Fibroblast of upper back skin (primary cell): ENCODE measurements at places on chromosomes 5 and 9.

- DNase-seq, result no peak
Measured at GRCh38 chr5:144864118-144864517, 693.4 kb downstream of the KCTD16 start.

DNA sequence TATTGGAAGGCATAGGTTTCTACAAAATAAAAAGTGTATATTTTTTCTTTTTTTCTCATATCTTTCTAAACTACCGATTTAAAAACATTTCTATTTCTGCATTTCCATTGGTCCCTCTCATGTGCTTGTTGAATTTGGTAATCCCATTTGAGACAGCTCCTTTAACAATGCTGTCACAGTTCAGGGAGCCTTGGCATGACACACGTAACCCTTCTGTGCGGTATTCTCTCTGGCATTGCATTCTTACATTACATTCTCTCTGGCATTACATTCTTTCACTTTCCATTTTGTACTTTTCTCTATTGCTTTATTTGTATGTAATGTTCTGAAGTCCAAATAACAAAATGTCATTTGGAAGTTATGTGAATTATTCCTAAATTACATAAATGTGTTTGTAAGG is 150.7 kb upstream of the RASGRF2 start:
- no peak for DNase-seq

GRCh38 chr5:72161951-72162350 is 54.7 kb downstream of the MAP1B start:
- DNase-seq, result no peak

DNA sequence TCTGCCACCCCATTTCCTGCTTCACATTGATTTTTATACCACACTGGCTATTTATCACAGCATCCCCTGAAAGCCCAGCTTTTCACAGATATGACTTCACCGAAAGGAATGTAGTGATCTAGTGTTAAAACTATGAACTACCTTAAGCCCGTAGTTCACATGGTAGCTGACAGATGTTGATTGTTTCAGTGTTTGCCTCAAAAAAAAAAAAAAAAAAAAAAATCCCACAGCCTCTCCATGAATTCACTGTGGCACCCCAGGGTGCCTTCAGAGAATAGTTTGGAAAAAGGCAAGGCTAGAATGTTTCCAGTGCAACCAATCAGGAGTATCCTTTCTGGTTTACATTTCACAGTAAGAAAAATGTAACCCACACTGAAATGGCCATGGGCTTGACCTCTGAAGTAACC is 37.1 kb downstream of the GLIS3 start:
- peak; percentile 90 for DNase-seq

DNA sequence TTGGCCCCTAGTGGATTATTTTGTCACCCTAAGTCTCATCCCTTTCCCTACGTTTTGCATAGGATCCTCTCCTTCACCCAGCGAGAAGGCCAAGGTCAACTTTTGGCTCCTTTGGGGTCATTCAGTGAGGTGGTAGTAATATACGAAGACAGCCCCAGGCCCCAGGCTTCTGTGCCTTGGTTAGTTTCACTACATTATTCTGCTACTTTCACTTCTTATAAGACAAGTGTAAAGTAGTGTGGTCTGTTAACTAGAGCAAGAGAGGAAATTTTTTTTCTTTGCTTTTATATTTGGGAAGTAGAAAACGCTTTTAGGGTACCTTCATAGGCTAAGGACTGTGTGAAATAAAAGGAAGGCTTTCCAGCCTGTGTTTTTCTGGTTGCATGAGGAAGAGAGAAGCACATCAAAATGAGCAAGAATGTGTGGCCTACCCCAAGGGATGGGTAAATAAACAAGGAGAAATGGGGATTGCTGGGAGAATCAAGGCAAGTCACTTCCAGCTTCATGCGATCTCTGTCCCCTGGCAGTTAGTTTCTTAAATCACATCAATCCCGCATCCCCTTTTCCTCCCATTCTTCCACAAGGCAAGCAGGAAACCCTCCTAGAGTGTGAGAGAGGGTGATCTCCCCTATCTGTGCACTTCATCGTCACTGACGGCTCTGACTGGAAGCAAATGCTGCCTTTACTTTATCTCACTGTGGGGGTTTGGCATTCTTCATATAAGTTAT is 677.0 kb upstream of the WWC1 start:
- DNase-seq, result no peak
